ENCODE measurements at places on chromosomes 4 and X. TPM values are rescaled to one million over a fixed set of nuclear protein-coding genes. Genes with fewer than 3 reads are reported as not detected.

DNA sequence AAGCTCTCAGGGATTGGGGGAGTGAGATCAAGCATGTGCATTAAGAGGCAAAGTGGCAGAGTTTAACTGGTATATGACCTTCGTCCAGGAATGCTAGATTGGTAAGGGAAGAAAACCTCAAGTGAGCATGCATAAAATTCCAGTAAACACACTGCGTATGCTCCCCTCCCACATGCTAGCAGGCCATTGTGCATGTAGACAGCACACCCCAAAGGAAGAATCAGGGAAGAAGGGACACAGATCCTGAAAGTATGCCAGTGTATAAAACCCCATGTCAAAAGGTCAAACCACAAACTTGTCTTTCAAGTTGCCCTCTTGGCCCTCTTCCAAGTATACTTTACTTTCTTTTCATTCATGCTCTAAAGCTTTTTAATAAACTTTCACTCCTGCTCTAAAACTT, 405.2 kb upstream of the CNKSR2 start:
- no peak for DNase-seq
- H3K27ac ChIP-seq, result no peak overlapping the region
- H3K4me3 ChIP-seq, result no peak overlapping the region
- H3K36me3 ChIP-seq, result no peaks in the 10 kb centered on the region
- H3K27me3 ChIP-seq, result no peaks in the 10 kb centered on the region

Gene RAPGEF2
- polyA plus RNA-seq, result 0.67 TPM

Gene ADGRG2
- polyA plus RNA-seq, result 0.18 TPM

Gene NR0B1
- not detected for polyA plus RNA-seq

DNA sequence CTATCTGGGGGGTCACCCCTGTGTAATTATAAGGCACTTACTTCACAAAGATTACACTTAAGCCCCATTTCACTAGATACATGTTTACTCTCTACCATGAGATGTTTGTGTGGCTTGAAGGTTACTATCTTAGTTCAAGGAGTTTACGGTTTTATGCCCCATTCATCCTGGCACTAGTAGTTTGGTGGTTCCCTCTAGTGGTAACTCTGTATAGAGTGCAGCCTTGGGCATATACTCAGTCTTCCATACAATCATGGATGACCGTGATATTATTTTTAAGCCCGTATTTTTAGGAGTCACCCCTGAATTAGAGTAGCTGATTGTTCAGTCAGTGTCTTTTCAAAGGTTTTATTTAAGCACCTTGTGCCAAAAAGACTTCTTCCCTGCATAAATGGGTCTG, 109.9 kb upstream of the FAM47C start:
- no peaks in the 10 kb centered on the region for H3K36me3 ChIP-seq
- no peaks in the 10 kb centered on the region for H3K27me3 ChIP-seq
- no peak overlapping the region for H3K27ac ChIP-seq

DNA sequence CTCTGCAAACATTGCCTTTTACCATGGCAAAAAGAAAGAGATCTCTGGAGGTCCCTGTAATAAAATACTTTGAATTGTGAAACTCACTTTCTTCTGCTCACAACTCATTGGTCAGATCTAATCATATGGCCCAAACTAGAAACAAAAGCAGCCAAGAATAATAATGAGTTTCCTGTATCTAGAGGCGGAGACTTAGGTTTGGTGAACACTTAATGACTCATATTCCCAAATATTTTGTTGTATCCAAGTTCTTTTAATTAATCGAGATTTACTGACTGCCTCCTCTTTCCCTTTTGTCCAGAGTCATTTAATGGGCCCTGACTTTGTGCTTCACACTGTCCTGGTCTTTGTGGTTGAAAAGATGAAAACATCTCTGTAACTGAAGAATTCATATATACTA, 190.6 kb downstream of the CCSER1 start:
- no peak for DNase-seq
- no peaks in the 10 kb centered on the region for H3K36me3 ChIP-seq
- H3K4me3 ChIP-seq, result no peak overlapping the region
- H3K27ac ChIP-seq, result no peak overlapping the region
- H3K27me3 ChIP-seq, result no peaks in the 10 kb centered on the region

DNA sequence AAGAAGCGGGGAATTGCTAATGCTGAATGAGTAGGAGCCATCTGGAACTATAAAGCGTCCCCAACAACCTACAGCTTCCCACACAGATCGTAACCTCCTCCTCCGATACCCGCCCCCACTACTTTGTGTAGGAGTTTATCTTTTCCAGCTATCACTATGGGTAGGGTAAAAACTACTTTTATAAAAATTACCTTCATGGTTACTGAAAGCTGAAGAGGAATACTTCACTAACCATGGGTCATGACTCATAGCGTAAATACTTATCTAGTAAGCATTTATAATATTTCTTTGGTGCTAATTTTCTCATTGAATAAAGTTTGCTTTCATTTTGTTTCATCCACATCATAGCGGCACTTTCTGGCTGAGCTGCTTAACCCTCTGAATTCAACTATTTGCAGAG, 79.4 kb upstream of the TNIP3 start:
- H3K27me3 ChIP-seq, result no peaks in the 10 kb centered on the region
- DNase-seq, result no peak
- no peak overlapping the region for H3K27ac ChIP-seq

DNA sequence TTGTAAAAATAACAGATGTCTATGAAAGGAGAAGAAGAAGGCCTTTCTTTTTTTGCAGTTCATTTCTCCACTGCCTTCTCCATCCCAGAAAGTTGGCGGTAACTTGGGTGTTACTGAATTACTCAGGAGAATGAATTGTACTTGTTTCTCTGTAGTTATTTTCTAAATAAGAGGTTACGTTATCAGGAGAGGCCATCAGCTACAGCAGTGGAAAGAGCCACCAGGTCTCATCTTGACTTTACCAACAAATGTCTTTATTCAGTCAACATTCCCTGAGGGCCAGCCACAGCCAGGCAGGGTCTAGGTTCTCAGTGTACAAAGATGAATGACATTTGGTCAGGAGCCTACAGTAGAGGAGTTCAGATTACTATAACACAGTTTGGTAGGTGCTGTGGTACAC, 8.1 kb downstream of the HADH start:
- H3K4me1 ChIP-seq, result peaks cover 24% of the 10 kb centered on the region
- no peak overlapping the region for H3K4me3 ChIP-seq
- no peak overlapping the region for H3K27ac ChIP-seq
- peaks cover 9% of the 10 kb centered on the region for H3K36me3 ChIP-seq
- no peak for DNase-seq
- no peaks in the 10 kb centered on the region for H3K27me3 ChIP-seq

GRCh38 chr4:9709724-9710123, 71.7 kb upstream of the DRD5 start:
- no peak overlapping the region for H3K27ac ChIP-seq
- no peak for DNase-seq
- no peak overlapping the region for H3K4me3 ChIP-seq

DNA sequence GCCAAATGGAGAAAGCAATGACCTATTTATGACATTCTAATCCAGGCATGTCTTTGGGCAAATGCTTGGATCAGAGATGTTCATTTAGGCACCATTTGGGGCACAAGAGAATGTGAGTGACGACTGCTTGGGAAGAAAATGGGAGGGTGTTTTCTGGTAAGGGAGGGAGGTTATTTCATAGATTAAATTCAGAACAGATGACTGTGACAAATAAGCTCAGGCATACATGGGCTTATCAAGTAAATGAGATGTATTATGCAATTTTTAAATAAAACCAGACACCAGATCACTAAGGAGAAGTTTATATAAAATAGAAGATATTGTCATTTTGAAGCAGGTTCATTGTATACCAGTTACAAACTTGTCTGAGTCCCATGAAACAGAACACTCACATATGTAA, 71.4 kb upstream of the UGT8 start:
- no peak overlapping the region for H3K27ac ChIP-seq
- H3K4me3 ChIP-seq, result no peak overlapping the region
- no peak for DNase-seq

Gene SERPINA7
- polyA plus RNA-seq, result not detected

DNA sequence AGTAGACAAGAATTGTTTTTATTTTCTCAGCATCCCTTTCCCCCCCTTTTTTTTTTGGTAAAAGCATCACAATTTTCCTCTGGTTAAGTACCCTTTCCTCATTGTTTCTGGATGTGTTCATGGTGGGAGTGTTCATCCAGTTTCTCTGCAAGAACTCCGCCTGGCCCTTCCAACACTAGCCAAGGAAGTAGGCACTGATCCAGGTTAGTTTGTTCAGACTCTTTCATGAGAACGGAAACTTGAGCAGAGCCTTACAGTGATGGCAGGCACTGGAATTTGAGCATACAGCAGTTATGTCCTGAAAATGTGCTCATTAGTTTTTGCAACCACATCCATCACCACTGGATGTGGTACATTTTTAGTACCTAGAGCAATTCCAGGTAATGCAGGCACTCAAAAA, 336.1 kb upstream of the BOD1L1 start:
- no peak overlapping the region for H3K27ac ChIP-seq
- H3K4me3 ChIP-seq, result no peak overlapping the region
- H3K4me1 ChIP-seq, result no peaks in the 10 kb centered on the region
- H3K36me3 ChIP-seq, result no peaks in the 10 kb centered on the region
- DNase-seq, result no peak

DNA sequence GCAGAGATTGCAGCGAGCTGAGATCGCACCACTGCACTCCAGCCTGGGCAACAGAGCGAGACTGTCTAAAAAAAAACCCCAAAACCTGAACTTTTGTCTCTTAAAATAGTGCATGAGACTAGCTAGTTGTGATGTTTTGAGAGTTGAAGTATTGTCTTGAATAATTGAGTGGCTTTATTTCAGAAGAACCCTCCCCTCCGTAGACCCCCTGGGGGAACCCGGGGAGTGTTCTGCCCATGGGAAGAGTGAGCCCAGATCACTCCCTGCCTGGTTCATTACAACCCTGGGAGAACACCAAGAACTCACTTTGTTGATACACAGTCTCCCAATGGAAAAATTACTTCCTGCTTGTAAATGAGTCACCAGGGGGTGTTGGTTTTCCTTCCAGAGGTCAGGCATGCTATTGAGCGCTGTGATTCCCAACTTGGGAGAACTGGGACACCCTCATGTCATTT, 65.3 kb upstream of the SHISA3 start:
- peaks cover 12% of the 10 kb centered on the region for H3K4me1 ChIP-seq
- peak overlapping the region; percentile 55 for H3K27ac ChIP-seq
- no peaks in the 10 kb centered on the region for H3K27me3 ChIP-seq
- H3K4me3 ChIP-seq, result peak overlapping the region; percentile 30
- no peaks in the 10 kb centered on the region for H3K36me3 ChIP-seq

DNA sequence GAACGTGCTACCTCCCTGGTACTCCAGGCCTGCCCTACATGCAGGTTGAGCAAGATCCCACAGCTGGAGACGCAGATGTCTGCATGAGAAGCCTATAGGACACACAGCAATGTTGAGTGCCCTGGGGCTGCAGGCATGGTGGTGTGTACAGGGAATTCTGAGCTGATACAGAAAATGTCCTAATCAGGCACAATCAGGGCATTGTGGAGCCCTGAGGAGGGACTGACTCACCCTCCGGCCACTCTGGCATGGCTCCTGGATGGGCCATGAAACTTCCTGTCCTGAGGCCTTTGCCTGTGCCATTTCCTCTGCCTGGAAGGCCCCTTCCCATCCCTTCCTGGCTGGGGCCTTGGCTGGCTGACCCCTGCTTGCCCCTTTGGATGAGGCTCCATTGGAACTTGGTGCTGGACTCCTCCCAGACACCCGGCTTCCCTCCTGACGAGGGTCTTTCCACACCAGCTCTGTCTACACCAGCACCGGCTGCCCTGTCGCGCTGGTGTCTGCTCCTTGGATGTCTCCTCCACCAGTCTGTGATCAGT, 16.7 kb upstream of the AFAP1 start:
- no peak for DNase-seq
- H3K36me3 ChIP-seq, result no peaks in the 10 kb centered on the region
- H3K27ac ChIP-seq, result no peak overlapping the region
- peaks cover 5% of the 10 kb centered on the region for H3K4me1 ChIP-seq
- H3K4me3 ChIP-seq, result no peak overlapping the region

Gene MAGEB10
- polyA plus RNA-seq, result not detected

Gene PLCXD1
- polyA plus RNA-seq, result 9.0 TPM

Gene ENAM
- 0.61 TPM for polyA plus RNA-seq

Gene MND1
- 55.0 TPM for polyA plus RNA-seq

Gene ZCCHC4
- polyA plus RNA-seq, result 14.4 TPM

Gene MED12
- polyA plus RNA-seq, result 10.5 TPM

GRCh38 chr4:95304898-95305297, 243.9 kb downstream of the UNC5C start:
- H3K27me3 ChIP-seq, result no peaks in the 10 kb centered on the region
- no peaks in the 10 kb centered on the region for H3K4me1 ChIP-seq
- H3K27ac ChIP-seq, result no peak overlapping the region
- H3K36me3 ChIP-seq, result no peaks in the 10 kb centered on the region
- no peak for DNase-seq

- no peak overlapping the region for H3K4me3 ChIP-seq
- no peak overlapping the region for H3K27ac ChIP-seq
- H3K27me3 ChIP-seq, result no peaks in the 10 kb centered on the region
- H3K36me3 ChIP-seq, result no peaks in the 10 kb centered on the region
- H3K4me1 ChIP-seq, result no peaks in the 10 kb centered on the region
Observed at GRCh38 chr4:3343358-3343757, 50.5 kb downstream of the RGS12 start.

Gene PDGFRA
- 0.24 TPM for polyA plus RNA-seq

DNA sequence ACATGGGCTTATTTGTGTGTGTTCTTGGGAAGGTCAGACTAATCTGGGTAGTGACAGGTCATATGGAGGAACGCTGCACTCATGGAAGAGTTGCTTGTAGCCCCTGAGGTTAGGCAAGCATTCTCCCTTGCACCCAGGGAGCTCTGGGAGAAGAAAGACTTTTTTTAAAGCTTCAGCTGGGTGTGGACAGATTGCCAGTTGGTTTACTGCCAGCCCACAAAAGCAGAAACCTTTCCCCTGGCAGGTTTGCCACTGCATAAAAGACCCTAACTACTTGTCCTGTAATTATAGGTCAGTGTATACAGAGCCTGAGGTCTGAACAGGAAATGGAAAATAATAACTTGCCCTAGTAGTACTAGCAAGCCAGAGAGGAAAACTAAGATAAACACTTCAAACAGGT, 7.4 kb upstream of the NFKB1 start:
- H3K4me1 ChIP-seq, result no peaks in the 10 kb centered on the region
- H3K36me3 ChIP-seq, result no peaks in the 10 kb centered on the region
- no peak overlapping the region for H3K27ac ChIP-seq
- no peak for DNase-seq

DNA sequence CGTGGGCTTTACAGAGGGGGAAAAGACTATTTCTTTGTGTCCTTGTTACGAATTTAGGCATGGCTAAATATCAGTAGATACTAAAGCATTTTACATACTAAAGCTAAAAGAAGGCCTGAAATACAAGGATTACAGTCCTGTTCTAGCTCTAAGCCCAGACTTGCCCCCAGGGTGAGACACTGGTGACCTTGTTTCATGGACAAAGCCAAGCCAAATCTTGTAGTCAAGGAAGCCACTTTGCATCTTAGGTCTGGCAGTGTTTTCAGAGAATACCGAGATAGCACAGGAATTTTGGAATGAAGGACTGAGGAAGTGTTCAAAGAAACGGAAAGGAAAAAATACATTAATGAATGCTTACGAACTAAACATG, 733 bp upstream of the G3BP2 start:
- no peak for DNase-seq
- no peaks in the 10 kb centered on the region for H3K27me3 ChIP-seq
- H3K36me3 ChIP-seq, result no peaks in the 10 kb centered on the region
- H3K27ac ChIP-seq, result peak overlapping the region; percentile 71
- H3K4me1 ChIP-seq, result peaks cover 5% of the 10 kb centered on the region
- peak overlapping the region; percentile 68 for H3K4me3 ChIP-seq

GRCh38 chrX:13418126-13419097, 98.6 kb upstream of the ATXN3L start:
- no peaks in the 10 kb centered on the region for H3K27me3 ChIP-seq
- H3K27ac ChIP-seq, result no peak overlapping the region
- no peak overlapping the region for H3K4me3 ChIP-seq
- peaks cover 7% of the 10 kb centered on the region for H3K4me1 ChIP-seq

Data from GM12878 (cell line).